ENCODE measurements at places on chromosomes 11 and 22.

DNA sequence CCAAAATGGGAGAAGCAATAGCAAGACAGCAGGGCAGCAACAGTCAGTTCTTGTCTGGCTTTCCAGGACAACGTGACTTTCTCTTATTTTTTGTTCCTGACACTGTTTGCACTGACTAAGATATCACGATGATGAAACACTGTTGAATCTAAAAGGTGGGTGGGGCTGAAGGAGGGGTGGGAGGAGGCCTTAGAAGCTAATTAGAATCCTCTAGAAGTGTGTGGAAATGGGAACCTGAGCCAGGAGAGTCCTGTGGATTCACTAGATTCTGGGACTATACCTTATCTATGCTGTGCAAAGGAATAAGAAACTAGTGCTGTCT lies 300.3 kb downstream of the ST3GAL4 start:
- DNase-seq: no peak

DNA sequence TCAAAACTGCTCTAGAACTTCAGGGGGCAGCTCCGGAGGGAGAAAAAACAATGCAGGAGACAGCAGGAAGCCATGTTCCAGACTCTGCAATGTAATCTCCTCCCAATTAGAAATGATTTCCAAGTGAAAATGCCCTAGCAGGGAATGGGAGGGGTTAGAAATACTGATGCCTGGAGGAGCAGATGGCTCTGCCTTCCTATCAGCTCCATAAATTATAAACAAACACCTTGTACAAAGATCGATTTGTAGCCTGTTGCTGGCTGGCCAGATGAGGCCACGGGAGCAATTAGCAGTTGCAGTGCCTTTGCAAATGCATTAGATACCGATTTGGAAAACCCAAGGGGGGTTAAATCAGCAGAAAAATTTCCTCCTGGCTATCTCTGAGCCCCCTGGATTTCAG lies 46.6 kb upstream of the CHRM4 start:
- DNase-seq: no peak

DNA sequence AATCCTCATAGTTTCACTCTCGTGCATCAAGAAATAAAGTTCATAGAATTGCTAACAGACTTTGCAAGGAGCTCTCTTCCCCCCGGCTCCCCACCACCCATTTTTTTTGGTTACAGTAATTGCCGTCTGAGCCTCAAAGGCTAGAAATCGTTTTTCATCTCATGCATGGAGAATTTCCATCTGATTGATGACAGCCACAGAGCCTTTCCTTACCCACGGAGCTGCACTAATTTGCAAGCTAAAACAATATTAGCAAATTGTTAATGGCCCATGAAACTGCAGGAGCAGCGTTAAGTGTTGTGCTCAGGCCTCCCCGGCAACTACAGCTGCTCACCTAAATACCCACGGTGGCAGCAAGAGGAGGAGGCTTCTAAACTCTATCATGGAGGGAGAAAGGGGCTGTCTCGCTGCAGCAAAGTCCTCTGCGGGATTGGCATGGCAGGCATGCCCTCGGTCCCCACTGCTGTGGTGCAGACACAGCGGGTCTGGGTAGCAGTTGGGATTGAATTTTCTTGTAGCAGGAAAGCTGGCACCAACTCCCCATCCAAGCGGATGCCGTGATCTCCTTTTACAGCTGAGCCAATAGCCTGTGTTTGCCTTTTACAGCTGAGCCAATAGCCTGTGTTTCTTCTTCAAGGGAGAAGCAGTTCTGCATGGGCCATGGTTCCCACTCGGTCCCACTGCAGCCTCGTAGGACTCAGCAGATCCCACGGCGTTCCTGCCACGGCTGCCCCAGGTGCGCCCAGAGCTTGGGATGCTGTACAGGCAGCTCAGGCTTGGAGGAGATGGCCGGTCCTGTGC lies 412.3 kb downstream of the BRD1 start:
- no peak for DNase-seq

- no peak for DNase-seq
Measured at GRCh38 chr11:113481672-113482071, 6.5 kb upstream of the DRD2 start.

GRCh38 chr11:109808569-109808968 lies 284.6 kb upstream of the ZC3H12C start:
- DNase-seq: no peak

- DNase-seq: no peak
Measured at GRCh38 chr11:132257871-132258270, 887.5 kb downstream of the NTM start.

DNA sequence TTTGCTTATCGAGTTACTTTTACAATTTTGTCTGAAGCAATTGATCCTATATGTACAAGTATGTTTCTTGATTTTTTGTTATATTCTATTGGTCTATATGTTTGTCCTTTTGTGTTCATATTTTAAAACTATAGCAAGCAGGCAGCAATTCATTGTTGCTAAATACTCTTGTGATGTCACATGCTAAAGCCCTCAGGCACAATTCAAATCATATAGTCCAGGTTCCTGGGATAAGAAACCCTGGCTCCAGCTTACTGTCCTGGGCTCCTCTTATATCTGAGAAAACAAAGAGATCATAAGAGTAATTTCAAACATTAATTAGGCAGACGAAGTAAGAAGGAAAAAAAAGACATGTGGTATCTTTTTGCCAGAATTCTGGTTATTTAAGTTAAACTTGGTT lies 6.6 kb upstream of the CCDC83 start:
- DNase-seq: no peak

- DNase-seq: no peak
Measured at GRCh38 chr22:38240734-38241252, 32.0 kb downstream of the TMEM184B start.

GRCh38 chr22:18980829-18981228 lies 44.7 kb upstream of the PRODH start:
- no peak for DNase-seq

GRCh38 chr11:74611369-74611861 lies 19.0 kb downstream of the POLD3 start:
- no peak for DNase-seq

- DNase-seq: no peak
Measured at GRCh38 chr11:14308897-14309387, 50.0 kb downstream of the RRAS2 start.

DNA sequence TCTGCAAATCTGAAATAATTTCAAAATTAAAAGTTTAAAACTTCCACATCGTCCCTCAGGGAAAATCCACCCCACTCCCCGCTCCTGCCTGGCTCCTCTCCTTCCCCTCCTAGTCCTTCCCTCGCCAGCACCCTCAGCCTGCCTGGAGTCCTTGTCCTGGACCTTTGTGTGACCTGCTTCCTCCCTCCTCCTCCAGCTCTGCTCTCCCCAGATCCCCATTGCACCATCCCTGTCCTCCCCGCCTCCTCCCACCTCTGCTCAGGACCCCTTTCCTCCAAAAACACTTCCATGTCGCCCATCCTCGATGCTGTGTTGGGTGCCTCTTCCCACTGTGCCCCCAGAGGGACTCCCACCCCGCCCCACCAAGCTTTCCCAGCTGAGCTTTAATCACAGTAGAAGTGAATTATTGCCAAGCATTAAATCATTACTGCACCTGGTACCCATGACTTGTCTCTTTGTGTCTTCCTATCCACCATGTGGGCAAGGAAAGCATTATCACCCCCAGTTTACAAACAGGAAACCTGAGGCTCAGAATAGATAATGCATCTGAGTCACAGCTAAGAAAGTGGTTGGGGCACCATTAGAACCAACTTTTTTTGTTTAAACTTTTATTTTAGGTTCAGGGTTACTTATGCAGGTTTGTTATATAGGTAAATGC lies 2.4 kb upstream of the ZP1 start:
- no peak for DNase-seq

DNA sequence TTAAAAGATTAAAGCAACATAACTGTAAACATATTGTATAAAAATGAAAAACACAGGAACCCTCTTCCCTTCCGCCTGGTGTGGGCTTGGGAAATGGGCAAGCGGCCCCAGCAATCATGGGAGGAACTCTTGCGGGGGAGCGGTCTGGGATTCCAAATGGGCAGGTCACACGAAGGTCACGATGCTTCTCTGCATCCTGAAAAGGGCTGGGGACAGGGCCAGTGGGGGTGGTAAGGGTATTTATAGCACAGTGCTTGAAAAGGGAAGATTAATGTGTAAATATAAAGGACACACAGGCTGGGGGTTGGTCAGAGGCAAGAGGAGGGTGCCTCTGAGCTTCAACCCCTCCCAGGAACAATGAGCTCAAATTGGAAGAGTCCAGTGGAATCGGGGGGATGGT lies 46.9 kb upstream of the OR4B1 start:
- DNase-seq: no peak

GRCh38 chr11:78795621-78796261 lies 221.1 kb upstream of the NARS2 start:
- DNase-seq: no peak

- DNase-seq: no peak
Measured at GRCh38 chr11:47108214-47108613, 68.5 kb downstream of the ARFGAP2 start.

GRCh38 chr11:95149651-95150364 lies 60.2 kb downstream of the ENDOD1 start:
- DNase-seq: no peak

DNA sequence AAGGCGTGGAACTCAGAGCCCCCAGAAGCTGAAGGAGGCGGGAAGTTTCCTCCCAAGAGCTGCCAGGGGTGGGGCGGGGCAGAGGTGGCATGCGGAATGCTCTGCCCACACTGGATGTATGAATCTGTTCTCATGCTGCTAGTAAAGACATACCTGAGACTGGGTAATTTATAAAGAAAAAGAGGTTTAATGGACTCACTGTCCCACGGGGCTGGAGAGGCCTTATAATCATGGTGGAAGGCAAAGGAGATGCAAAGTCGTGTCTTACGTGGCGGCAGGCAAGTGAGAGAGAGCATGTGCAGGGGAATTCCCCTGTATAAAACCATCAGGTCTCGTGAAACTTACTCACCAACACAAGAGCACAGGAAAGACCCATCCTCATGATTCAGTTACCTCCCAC lies 57.6 kb downstream of the SMIM38 start:
- no peak for DNase-seq

Data from GM18507 (cell line).